Left lung (tissue), 14 donors: ENCODE measurements at places on chromosomes 7 and 10. TPM values are rescaled to one million over a fixed set of nuclear protein-coding genes. Genes with fewer than 3 reads are reported as not detected.

NRP1 gene
- total RNA-seq = 79.8 TPM

STEAP4 gene
- total RNA-seq = 93.0 TPM

GIMAP2 gene
- total RNA-seq = 30.6 TPM

- no peak overlapping the region for H3K27ac ChIP-seq
- H3K36me3 ChIP-seq = peaks cover 37% of the 10 kb centered on the region
- H3K4me1 ChIP-seq = peaks cover 14% of the 10 kb centered on the region
- DNase-seq = no peak
- H3K4me3 ChIP-seq = no peak overlapping the region
Measured at GRCh38 chr7:17320102-17320497, 21.6 kb downstream of the AHR start.

GRCh38 chr7:151624246-151624928 is 104.7 kb upstream of the RHEB start:
- no peak for DNase-seq
- no peak overlapping the region for H3K4me3 ChIP-seq
- no peaks in the 10 kb centered on the region for H3K4me1 ChIP-seq
- H3K27me3 ChIP-seq = no peaks in the 10 kb centered on the region
- no peaks in the 10 kb centered on the region for H3K36me3 ChIP-seq

GRCh38 chr7:36764929-36765328 is 40.6 kb upstream of the AOAH start:
- H3K4me3 ChIP-seq = no peak overlapping the region
- no peaks in the 10 kb centered on the region for H3K36me3 ChIP-seq
- no peaks in the 10 kb centered on the region for H3K27me3 ChIP-seq
- no peak for DNase-seq
- no peaks in the 10 kb centered on the region for H3K4me1 ChIP-seq

DNA sequence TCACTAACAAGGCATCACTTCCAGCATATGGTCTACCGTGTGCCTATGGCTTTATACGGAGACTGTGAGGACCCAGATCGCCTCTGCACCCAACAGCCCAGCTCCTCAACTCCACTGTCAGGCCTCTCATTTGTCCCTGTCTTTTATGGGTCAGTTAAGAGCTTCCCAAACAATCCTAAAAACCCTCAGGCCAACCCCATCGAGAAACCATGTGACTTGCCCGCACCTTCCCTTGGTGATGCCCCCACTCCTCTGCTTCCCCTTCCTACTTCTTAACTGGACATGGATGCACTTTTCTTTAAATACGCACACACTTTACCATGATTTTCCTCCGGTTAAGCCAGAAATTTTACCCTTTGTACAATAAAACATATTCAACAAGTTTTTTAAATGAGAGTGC is 46.8 kb downstream of the BAIAP2L1 start:
- peaks cover 17% of the 10 kb centered on the region for H3K4me1 ChIP-seq
- H3K36me3 ChIP-seq = no peaks in the 10 kb centered on the region
- H3K27me3 ChIP-seq = no peaks in the 10 kb centered on the region

DNA sequence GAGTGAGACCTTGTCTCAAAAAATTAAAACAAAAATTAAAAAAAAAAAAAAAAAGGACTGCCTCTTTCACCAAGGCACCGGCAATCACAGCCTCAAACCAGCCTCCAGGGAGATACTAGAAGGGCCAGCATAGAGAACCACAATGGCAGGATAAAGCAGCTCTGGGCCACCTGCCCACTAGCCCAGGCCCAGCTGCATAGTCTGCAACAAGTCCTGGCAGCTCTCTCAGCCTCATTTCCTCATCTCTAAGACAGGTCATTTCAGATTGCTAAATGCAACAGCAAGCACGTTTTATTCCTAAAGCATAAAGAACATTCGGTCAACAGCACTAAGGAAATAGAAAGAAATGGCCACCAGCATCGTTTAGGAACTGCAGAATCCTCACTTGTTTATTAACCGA is 28.8 kb downstream of the XPNPEP1 start:
- H3K4me1 ChIP-seq = peaks cover 11% of the 10 kb centered on the region
- DNase-seq = no peak
- H3K27me3 ChIP-seq = no peaks in the 10 kb centered on the region
- H3K36me3 ChIP-seq = no peaks in the 10 kb centered on the region
- H3K4me3 ChIP-seq = no peak overlapping the region
- H3K27ac ChIP-seq = peak overlapping the region; percentile 41

DNA sequence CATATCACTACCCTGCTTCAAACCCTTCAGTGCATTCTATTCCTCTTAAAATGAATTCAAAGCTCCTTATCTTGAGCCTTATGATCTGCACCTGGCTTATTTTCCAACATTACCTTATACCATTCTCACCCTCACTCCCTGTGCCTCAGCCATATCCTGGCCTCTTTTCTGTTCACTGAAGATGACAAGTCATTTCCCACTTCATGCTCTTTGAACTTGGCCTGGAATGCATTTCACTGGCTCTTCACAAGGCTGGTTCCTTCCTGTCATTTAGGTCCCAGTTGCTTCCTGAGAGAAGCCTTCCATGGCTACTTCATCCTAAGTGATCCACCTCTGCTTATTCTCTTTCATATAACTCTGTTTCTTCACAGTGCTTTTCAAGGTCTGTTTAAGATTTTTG is 3.2 kb upstream of the LIPF start:
- H3K27me3 ChIP-seq = no peaks in the 10 kb centered on the region
- H3K27ac ChIP-seq = no peak overlapping the region
- no peaks in the 10 kb centered on the region for H3K36me3 ChIP-seq
- DNase-seq = no peak
- H3K4me3 ChIP-seq = no peak overlapping the region

DNA sequence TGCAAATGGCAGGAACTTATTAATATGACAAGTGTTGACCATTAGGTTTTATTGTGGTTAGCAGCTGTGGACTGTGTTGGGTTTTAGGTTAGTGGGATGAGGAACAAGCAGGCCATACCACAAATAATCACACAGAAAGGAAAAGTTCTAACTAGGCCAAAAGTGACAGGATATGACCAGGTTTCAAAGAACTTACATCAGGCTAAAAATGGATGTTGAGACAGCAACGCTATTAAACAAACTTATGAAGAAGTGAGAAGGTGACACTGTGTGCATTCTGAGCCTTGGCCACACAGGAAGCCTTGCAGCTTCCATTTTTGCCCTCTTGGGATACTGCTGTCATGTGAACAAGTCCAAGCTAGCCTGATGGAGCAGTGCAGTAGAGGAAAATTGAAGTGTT is 568.8 kb downstream of the HTR7 start:
- H3K4me3 ChIP-seq = no peak overlapping the region
- H3K27me3 ChIP-seq = no peaks in the 10 kb centered on the region
- no peak overlapping the region for H3K27ac ChIP-seq
- H3K36me3 ChIP-seq = no peaks in the 10 kb centered on the region
- H3K4me1 ChIP-seq = no peaks in the 10 kb centered on the region

DNA sequence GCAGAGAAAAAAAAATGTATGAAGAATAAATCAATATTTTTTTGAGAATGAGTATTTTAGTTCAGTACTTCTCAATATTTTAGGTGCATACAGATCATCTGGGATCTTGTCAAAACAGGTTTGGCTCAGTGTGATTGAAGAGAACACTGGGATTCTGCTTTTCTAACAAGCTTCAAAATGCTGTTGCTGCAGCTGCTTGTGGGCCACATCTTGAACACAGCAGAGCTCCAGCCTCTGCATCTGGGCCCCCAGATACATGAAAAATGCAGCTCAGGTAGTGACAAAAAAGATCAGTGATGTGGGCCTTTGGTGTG is 1177.1 kb upstream of the C7orf33 start:
- no peak overlapping the region for H3K27ac ChIP-seq
- no peak for DNase-seq
- no peaks in the 10 kb centered on the region for H3K4me1 ChIP-seq
- H3K4me3 ChIP-seq = no peak overlapping the region
- H3K27me3 ChIP-seq = no peaks in the 10 kb centered on the region

DNA sequence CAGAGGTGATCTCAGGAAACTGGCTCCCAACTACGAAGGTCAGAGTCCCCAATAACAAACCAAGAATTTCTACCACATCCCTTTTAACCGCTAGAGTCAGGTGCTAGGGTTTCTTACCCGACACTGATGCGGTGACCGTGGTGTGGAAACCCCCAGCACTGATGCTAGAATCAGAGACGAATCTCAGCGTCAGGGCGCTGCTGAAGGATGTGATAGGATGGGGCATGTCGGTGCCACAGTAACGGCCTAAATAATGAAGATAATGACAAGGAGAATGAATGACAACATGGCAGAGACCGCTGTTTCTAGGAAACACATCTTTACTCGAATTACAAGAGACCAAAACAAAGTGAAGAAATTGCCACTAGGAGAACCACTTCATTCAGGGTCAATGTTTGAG is 131.1 kb upstream of the RSU1 start:
- no peaks in the 10 kb centered on the region for H3K36me3 ChIP-seq
- peaks cover 2% of the 10 kb centered on the region for H3K4me1 ChIP-seq
- H3K27me3 ChIP-seq = no peaks in the 10 kb centered on the region
- H3K27ac ChIP-seq = no peak overlapping the region
